Activated T-helper 17 cell treated with anti-CD3 and anti-CD28 coated beads, Interleukin-2, amount 50 U/mL, for 72 hours (primary cell): ENCODE measurements at places on chromosomes 6 and 20.

DNA sequence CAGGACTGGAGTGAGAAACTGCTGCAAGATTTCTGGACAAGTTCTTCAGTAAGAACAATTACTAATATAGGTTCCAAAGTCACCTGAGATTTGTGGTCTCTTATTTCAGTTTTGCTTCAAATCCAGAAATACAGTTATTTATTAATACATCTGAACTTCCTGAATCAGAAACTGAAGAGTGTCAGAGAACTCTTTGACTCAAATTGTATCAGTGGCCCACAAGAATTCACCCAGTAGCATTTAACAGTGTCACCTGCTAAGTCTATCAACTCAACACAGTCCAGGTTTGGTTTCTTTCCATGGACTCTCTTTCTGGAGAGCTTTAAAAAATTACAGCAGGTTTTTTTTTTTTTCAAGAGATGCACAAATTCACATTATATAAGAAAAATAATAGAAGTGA is 18.8 kb upstream of the NHSL1 start:
- no peak overlapping the region for H3K27ac ChIP-seq
- no peak for ATAC-seq
- peaks cover 5% of the 10 kb centered on the region for H3K4me1 ChIP-seq
- H3K4me3 ChIP-seq = no peak overlapping the region
- peaks cover 7% of the 10 kb centered on the region for H3K27me3 ChIP-seq

- no peaks in the 10 kb centered on the region for H3K27me3 ChIP-seq
- no peak overlapping the region for H3K4me3 ChIP-seq
- H3K27ac ChIP-seq = no peak overlapping the region
- no peaks in the 10 kb centered on the region for H3K36me3 ChIP-seq
Measured at GRCh38 chr6:121731381-121731780, 295.9 kb downstream of the GJA1 start.

DNA sequence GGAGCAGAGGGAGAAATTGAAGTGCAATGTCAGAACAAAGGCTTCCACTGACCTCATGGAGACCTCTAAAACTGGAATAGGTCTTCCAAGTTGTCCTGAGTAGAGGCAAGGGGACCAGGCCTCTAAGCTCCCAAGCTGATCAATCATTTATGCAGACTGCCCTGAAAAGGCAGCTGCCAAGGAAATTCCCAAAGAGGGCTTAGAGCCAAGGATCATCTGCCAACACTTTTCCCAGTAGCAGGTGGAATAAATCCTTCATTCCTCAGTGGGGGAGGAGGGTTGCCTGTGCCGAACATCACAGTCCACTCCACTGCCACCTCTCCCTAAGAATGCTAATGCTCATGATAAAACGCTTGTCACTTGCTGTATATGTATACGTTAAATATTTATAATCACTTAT is 29.3 kb upstream of the RALY start:
- no peaks in the 10 kb centered on the region for H3K27me3 ChIP-seq
- H3K27ac ChIP-seq = no peak overlapping the region
- no peaks in the 10 kb centered on the region for H3K36me3 ChIP-seq
- ATAC-seq = no peak
- no peaks in the 10 kb centered on the region for H3K4me1 ChIP-seq
- no peak overlapping the region for H3K4me3 ChIP-seq

- H3K27ac ChIP-seq = no peak overlapping the region
Measured at GRCh38 chr6:96014846-96015517, 792 bp upstream of the FUT9 start.

DNA sequence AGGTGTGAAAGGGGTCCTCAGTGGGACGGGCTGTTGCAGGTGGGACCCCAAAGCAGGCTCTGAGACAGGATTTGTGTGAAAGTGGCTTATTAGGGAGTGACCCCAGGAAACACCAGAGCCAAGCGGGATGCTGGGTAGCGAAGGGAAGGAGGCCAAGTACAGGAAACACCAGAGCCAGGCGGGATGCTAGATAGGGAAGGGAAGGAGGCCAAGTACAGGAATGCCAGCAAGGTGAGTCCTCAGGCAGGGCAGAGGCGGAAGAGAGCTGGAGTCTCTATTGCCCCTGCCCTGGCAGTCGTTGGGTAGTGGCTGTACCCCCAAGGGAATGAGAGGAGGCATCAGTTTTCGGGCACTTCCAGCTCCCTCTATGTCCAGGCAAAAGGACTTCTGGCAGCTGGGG is 30.5 kb upstream of the TGM2 start:
- no peak overlapping the region for H3K4me3 ChIP-seq
- no peaks in the 10 kb centered on the region for H3K4me1 ChIP-seq
- no peak for ATAC-seq
- no peaks in the 10 kb centered on the region for H3K36me3 ChIP-seq
- no peak overlapping the region for H3K27ac ChIP-seq
- peaks cover 12% of the 10 kb centered on the region for H3K27me3 ChIP-seq

- H3K27ac ChIP-seq = no peak overlapping the region
- H3K4me3 ChIP-seq = no peak overlapping the region
- no peaks in the 10 kb centered on the region for H3K27me3 ChIP-seq
- no peaks in the 10 kb centered on the region for H3K36me3 ChIP-seq
Measured at GRCh38 chr20:50799176-50799889, 4.5 kb downstream of the BCAS4 start.

- no peaks in the 10 kb centered on the region for H3K36me3 ChIP-seq
- H3K4me1 ChIP-seq = peaks cover 8% of the 10 kb centered on the region
- no peak overlapping the region for H3K4me3 ChIP-seq
- no peak for ATAC-seq
- peaks cover 17% of the 10 kb centered on the region for H3K27me3 ChIP-seq
- no peak overlapping the region for H3K27ac ChIP-seq
Measured at GRCh38 chr6:151534576-151534975, 40.8 kb downstream of the CCDC170 start.

- ATAC-seq = no peak
- no peak overlapping the region for H3K27ac ChIP-seq
- no peaks in the 10 kb centered on the region for H3K27me3 ChIP-seq
- H3K4me3 ChIP-seq = no peak overlapping the region
Measured at GRCh38 chr20:11492386-11492785, 425.3 kb upstream of the BTBD3 start.

DNA sequence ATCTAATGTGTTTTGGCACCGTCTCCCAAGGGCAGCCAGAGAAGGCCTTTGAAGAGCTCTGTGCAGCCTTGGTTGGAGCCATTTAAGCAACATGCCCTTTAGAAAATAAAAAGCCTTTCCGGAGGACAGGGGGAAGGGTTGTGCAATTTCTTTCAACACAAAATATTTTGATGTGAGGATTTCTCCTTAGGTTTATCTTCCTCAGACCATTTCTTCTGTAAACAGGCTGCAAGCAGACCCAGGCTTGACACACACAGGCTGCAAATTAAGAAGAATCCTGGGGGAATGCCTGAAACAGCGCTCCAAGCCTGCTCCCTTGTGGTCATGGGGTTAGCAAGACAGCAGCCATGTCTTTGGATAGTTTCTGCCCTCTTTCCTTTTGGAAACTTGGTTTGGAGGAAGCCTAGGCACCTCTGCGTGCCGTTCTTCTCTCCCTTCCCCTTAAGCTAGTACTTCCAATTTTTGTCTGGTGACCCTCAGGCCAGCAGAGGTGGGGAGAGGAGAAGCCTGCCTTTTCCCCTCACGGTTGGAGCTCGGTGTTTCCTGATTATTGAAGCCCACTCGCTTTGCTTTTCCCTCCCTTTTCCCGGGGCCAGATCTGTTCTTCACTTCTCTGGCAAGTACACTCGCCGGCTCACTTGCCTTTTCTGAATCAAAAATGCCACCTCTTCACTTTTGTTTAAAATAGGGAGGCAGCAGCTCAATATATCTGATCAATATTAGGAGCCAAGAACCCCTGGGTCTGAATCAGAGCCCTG is 39.6 kb upstream of the NOX3 start:
- peak overlapping the region; percentile 31 for H3K27ac ChIP-seq
- peaks cover 6% of the 10 kb centered on the region for H3K27me3 ChIP-seq
- ATAC-seq = no peak
- no peak overlapping the region for H3K4me3 ChIP-seq
- peaks cover 9% of the 10 kb centered on the region for H3K4me1 ChIP-seq
- no peaks in the 10 kb centered on the region for H3K36me3 ChIP-seq

- ATAC-seq = no peak
- H3K4me1 ChIP-seq = no peaks in the 10 kb centered on the region
- H3K4me3 ChIP-seq = no peak overlapping the region
- H3K36me3 ChIP-seq = no peaks in the 10 kb centered on the region
- peaks cover 18% of the 10 kb centered on the region for H3K27me3 ChIP-seq
Measured at GRCh38 chr6:18561037-18561750, 174.0 kb downstream of the RNF144B start.

DNA sequence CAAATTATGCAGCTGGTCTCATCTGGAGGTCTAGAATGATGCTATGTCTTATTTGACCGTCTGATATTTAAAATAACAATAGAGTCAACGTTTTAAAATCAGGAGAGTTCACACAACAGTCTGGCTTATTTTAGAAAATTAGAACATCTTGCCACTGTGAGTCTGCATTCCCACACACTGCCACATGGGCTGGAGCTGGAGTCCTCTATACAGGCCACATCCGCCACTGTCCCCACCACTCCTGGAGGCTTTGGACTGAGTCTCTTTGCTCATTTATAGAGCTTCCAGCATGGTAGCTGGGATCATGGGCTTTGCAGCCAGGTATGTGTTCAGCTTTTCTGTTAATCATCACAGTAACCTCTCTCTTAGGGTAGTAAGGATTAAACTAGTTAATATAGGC is 68.8 kb upstream of the ZNFX1 start:
- no peak for ATAC-seq
- peaks cover 20% of the 10 kb centered on the region for H3K27me3 ChIP-seq
- H3K27ac ChIP-seq = no peak overlapping the region
- H3K4me3 ChIP-seq = no peak overlapping the region

GRCh38 chr6:30942338-30943060 is 1.7 kb downstream of the MUCL3 start:
- no peak overlapping the region for H3K27ac ChIP-seq
- no peak overlapping the region for H3K4me3 ChIP-seq
- no peak for ATAC-seq
- no peaks in the 10 kb centered on the region for H3K36me3 ChIP-seq
- peaks cover 46% of the 10 kb centered on the region for H3K27me3 ChIP-seq

DNA sequence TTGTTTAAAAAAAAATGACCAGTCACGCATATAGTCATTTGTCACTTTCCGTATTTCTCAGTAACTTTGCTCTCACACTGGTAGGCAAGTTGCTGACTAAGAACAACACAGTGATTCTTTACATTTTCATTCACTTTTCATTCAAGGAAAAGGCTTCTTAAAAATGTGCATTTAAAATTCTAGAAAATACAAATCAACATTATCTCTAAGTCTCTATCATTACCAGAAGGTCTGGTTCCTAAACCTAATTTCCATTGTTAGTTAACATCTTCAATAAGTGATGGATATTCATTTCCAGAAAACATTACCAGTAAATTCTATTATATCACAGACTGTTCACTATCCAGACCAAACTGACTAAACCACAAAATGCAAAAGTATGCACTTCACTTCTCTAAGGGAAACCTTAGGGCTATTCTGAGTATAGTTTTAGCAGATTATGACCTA is 115.3 kb downstream of the AHI1 start:
- no peaks in the 10 kb centered on the region for H3K27me3 ChIP-seq
- no peak overlapping the region for H3K27ac ChIP-seq
- no peaks in the 10 kb centered on the region for H3K4me1 ChIP-seq
- no peak overlapping the region for H3K4me3 ChIP-seq

DNA sequence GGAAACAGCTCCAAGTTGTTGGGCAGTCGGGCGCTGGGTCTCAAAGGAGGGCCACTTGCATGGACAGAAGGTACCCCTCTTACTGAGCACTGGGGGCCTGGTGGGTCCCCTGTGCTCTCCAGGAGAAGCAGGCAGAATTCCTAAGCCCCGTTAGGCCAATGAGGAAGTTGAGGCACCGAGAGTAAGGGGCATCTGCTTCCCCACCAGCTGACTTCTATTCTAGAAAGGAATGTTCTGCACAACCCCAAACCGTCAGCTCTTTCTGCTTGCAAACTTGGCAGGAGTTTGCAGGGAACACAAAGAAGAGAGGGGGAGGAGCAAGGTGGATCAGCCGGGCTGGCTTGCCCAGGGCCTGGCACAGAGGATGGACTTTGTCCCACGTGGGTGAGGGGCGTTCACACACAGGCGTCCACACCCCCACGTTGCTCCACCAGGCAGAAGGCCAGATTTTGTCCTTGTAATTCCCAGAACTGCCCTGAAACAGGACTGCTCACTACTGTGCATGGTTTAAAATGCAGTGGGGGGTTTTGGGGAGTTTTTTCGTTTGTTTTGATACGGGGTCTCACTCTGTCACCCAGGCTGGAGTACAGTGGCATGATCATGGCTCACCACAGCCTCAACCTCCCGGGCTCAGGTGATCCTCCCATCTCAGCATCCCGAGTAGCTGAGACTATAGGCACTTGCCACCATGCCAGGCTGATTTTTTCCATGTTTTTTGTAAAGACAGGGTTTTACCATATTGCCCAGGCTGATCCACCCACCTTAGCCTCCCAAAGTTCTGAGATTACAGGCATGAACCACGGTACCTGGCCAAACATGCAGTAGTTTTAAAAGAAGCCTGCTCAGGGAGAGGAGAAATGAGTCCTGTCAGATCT is 93.3 kb downstream of the SNX5 start:
- H3K36me3 ChIP-seq = no peaks in the 10 kb centered on the region
- peaks cover 27% of the 10 kb centered on the region for H3K27me3 ChIP-seq
- no peak for ATAC-seq
- peaks cover 19% of the 10 kb centered on the region for H3K4me1 ChIP-seq

DNA sequence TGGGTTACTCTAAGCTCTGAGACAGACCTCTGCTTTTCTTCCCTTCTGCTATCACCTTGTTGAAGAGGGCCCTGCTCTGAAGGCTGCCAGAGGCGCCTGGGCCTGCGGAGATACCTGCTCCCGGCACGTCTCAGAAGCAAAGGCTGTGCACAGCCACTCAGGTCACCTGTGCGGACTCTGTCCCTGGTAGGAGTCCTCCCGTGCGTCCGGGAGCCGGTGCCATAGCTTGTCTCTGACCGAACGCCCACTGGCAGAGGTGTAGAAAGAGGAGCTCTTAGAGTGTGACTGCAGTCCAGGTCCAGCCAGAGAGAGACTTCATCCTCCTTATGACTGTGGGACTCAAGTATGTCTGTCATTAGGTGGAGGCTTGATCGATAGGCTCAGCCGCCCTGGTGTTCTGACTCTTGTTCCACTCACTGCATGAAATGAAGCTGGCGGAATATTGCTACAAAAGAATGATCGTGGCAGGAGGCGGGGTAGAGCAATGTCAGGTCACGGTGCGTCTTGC is 51.0 kb upstream of the UNC93A start:
- H3K27ac ChIP-seq = no peak overlapping the region
- H3K36me3 ChIP-seq = no peaks in the 10 kb centered on the region
- H3K4me3 ChIP-seq = no peak overlapping the region
- H3K4me1 ChIP-seq = no peaks in the 10 kb centered on the region
- H3K27me3 ChIP-seq = peaks cover 7% of the 10 kb centered on the region
- no peak for ATAC-seq

- H3K36me3 ChIP-seq = no peaks in the 10 kb centered on the region
- no peak for ATAC-seq
- no peaks in the 10 kb centered on the region for H3K4me1 ChIP-seq
- no peak overlapping the region for H3K4me3 ChIP-seq
- H3K27me3 ChIP-seq = peaks cover 10% of the 10 kb centered on the region
Measured at GRCh38 chr6:109891924-109892323, 86.2 kb upstream of the GPR6 start.

DNA sequence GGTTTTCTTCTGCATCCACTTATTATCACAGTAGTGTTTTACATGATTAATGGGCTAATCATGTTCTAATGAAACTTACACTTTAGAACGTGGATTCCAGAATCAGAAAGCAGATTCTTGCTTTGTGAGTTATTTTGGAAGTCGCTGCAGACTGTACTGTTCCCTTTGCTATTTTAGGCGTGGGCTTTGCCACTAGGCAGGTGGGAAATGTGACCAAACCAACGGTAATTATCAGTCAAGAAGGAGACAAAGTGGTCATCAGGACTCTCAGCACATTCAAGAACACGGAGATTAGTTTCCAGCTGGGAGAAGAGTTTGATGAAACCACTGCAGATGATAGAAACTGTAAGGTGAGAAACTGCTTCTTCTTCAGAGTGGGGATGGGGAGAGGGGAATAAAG is 598 bp downstream of the FABP7 start:
- no peaks in the 10 kb centered on the region for H3K4me1 ChIP-seq
- ATAC-seq = no peak
- peaks cover 15% of the 10 kb centered on the region for H3K27me3 ChIP-seq
